ENCODE measurements at places on chromosomes 12 and 14.

- H3K36me3 ChIP-seq, result peaks cover 24% of the 10 kb centered on the region
- H3K4me1 ChIP-seq, result peaks cover 18% of the 10 kb centered on the region
- H3K27ac ChIP-seq, result no peak overlapping the region
- DNase-seq, result no peak
- no peaks in the 10 kb centered on the region for H3K27me3 ChIP-seq
Observed at GRCh38 chr14:92582706-92583452, 69.3 kb downstream of the RIN3 start.

DNA sequence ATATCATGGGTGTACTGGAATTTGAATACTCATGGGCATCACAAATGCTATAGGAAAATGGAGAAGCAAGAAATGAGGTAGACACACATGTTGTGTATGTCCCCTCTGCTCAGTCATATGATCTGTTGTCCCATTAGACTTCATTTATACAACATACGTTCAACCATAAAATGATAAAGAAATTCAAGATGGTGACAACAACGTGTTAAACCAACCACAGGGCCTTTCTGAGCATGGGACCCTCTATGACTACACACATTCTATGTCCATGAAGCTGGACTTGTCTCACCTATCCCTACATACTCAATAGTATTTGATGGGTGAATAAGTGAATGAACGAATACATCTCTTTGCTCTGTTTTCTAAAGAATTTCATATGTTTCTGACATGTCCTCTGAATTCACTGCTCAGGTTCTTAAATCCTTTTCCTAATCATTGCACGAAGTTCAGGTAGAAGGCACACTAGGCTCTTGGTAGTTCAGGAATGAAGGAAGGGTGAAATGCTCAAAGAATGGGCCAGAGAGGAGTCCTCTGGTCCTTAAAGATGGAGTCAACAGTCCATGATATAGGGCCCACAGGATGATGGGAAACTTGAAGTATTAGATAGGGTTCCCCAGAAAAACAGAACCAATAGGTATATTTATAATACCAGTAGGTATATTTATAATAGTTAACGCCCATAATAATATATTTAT, 105.7 kb upstream of the PPM1H start:
- H3K36me3 ChIP-seq, result no peaks in the 10 kb centered on the region
- no peak for DNase-seq
- H3K4me3 ChIP-seq, result no peak overlapping the region
- no peak overlapping the region for H3K27ac ChIP-seq

DNA sequence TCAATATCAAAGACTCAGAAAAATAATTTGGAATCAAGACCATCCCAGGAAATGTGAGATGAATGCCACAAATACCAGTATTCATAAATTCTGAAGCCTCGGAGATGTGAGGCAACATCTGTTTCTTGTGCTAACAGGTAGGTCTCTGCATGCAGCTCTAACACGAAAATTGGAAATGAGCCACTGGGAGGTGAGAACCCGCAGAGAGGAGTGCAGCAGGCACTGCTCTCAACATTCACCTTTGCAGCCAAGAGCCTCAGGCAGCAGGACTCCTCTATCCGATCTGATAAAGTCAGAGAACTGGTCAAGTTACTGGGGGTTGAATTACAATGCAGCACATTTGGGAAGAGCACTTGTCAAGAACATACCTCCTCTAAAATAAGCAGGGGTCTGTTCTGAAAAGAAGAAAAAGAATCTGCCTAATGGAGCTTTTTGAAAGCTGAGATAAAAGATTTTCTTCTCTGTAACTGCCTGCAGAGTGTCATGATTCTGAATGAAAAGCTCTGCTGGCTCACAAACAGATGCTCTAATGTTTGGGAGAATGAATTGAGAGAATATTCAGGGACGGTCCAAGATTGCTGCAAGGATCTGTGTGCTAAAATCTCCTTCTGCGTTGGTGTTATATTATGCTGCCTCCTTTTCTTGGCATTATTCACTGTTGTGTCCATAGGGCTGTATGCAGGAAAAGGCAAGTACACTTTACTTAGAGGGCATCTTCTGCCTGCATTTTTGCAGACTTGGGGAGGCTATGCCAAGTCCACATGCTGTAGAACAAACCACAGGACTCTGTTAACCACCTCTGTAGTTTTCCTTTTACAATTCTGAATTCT, 209.6 kb upstream of the KRR1 start:
- no peaks in the 10 kb centered on the region for H3K36me3 ChIP-seq
- H3K4me3 ChIP-seq, result no peak overlapping the region
- no peak overlapping the region for H3K27ac ChIP-seq

GRCh38 chr14:98594156-98594555, 677.8 kb downstream of the BCL11B start:
- H3K36me3 ChIP-seq, result no peaks in the 10 kb centered on the region
- no peak for DNase-seq
- no peak overlapping the region for H3K4me3 ChIP-seq

GRCh38 chr14:64049616-64050381, 197.0 kb downstream of the SYNE2 start:
- no peak overlapping the region for H3K4me3 ChIP-seq
- H3K36me3 ChIP-seq, result peaks cover 85% of the 10 kb centered on the region
- H3K4me1 ChIP-seq, result no peaks in the 10 kb centered on the region
- no peaks in the 10 kb centered on the region for H3K27me3 ChIP-seq
- H3K27ac ChIP-seq, result no peak overlapping the region
- no peak for DNase-seq

- no peak overlapping the region for H3K27ac ChIP-seq
- peak overlapping the region; percentile 80 for H3K4me3 ChIP-seq
- DNase-seq, result no peak
- no peaks in the 10 kb centered on the region for H3K36me3 ChIP-seq
Observed at GRCh38 chr14:96797582-96798349, 584 bp downstream of the VRK1 start.

DNA sequence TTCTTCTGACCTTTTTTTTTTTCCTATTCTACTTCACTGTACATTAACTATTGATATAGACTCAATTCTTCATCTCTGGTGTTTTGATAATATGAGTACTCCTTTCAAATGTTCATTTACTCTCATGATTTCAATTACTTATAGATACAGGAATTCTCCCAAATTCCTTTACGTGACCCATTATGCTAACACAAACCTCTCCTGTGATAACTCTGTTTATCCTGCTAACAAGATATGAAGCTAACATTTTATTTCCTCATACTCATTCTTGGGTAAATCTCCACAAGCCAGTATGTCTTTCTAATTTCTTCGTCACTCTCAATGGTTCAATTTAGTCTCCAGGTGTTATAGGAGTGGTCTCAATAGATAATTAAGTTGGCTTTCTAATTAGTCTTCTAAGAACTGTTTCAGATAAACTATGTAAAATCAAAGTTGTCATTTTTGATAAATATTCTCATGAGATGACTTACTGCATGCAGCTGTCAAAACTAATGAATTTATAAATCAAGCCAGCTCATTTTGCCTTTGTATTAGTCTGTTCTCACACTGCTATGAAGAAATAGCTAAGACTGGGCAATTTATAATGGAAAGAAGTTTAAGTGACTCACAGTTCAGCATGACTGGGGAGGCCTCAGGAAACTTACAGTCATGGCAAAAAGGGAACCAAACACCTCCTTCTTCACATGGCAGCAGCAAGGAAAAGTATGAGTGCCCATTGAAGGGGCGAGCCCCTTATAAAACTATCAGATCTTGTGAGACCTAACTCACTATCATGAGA, 130.6 kb upstream of the MYF6 start:
- DNase-seq, result no peak
- H3K4me1 ChIP-seq, result no peaks in the 10 kb centered on the region
- no peak overlapping the region for H3K27ac ChIP-seq
- H3K27me3 ChIP-seq, result no peaks in the 10 kb centered on the region
- no peak overlapping the region for H3K4me3 ChIP-seq

- no peak for DNase-seq
- no peak overlapping the region for H3K4me3 ChIP-seq
- no peak overlapping the region for H3K27ac ChIP-seq
- no peaks in the 10 kb centered on the region for H3K36me3 ChIP-seq
- no peaks in the 10 kb centered on the region for H3K27me3 ChIP-seq
Observed at GRCh38 chr12:92162079-92162478, 16.4 kb upstream of the BTG1 start.

GRCh38 chr12:56257491-56258067, 605 bp downstream of the ANKRD52 start:
- no peaks in the 10 kb centered on the region for H3K27me3 ChIP-seq
- H3K27ac ChIP-seq, result peak overlapping the region; percentile 91
- peaks cover 28% of the 10 kb centered on the region for H3K36me3 ChIP-seq
- H3K4me3 ChIP-seq, result peak overlapping the region; percentile 69

DNA sequence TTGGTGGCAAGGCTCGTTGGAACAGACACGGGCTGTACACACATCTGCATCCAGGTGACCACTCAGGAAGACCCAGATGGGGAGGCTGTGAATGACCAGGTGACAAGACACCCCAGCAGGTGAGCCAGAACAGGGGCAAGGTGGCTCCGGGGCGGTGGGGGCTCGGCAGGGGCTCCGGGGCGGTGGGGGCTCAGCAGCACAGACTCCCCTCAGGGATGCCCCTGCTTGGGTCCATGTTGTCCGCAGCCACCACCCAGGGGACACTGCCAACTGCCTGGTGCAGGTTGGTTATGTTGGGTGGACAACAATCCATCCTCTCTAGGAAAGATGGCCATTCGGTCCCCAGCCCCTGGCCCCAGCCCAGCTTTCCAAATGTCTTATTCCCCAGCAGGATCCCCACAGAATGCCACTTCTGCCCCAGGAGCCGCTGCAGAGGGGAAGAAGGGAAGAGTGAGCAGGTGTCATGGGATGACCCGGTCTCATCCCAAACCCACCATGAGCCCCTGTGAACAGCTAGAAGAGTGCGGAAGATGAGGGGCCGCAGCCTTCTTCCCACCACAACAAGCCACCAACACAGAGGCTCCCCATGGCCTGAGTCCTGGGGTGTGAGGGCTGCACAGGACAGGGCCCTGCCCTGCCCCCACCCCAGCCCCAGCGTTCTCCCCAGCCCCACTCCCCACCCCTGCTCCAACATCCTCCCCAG, 31.4 kb upstream of the C14orf180 start:
- H3K36me3 ChIP-seq, result no peaks in the 10 kb centered on the region
- DNase-seq, result no peak
- no peaks in the 10 kb centered on the region for H3K4me1 ChIP-seq
- no peak overlapping the region for H3K27ac ChIP-seq

DNA sequence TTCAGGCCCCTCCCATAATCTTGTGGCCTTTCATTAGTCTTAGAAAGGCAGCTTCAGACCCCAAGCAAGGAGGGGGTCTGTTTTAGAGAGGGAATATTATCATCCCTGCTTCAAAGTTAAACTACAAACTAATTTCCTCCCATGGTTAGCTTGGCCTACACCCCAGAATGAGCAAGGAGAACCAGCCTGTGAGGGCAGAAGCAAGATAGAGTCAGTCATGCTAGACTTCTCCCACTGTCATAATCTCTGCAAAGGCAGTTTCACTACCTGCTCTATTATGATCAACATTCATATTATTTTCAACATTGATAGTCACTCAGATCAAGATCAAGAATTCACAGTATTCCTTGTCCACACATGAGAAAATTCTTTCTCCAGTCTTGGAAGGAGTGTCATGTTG, 105.1 kb downstream of the GXYLT1 start:
- no peak overlapping the region for H3K4me3 ChIP-seq
- no peaks in the 10 kb centered on the region for H3K4me1 ChIP-seq
- H3K36me3 ChIP-seq, result no peaks in the 10 kb centered on the region
- H3K27ac ChIP-seq, result no peak overlapping the region

GRCh38 chr14:24363401-24363800, 4.6 kb upstream of the NFATC4 start:
- no peaks in the 10 kb centered on the region for H3K36me3 ChIP-seq
- H3K27ac ChIP-seq, result no peak overlapping the region

DNA sequence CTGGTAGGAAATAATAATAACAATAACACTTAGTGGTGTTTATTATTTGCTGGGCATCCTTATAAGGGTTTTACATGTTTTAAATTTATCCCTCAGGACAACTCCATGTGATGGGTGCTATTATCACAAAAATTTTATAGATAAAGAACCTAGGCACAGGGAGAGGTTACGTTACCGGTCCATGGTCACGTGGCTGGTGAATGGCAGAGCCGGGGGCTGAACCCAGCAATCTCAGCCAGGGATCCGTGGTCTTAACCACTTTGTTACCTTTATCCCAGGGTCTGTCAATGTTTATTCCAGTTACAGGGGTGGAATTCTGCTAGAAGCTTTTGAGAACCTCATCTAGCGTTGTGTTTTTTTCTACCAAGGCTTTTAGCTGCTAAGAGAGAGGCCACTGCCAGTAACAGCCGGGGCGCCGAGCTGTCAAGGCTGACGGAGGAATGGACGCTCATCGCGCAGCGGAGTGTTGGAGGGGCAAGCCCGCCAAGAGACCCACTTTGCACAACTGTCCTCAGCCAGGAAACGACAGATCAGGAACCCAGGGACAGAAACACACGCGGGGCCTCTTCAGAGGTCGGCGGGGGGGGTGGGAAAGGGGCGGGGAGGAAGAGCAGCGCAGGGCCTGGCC, 418 bp downstream of the AMN1 start:
- peak overlapping the region; percentile 62 for H3K4me3 ChIP-seq
- H3K4me1 ChIP-seq, result peaks cover 12% of the 10 kb centered on the region
- DNase-seq, result no peak
- no peaks in the 10 kb centered on the region for H3K27me3 ChIP-seq

DNA sequence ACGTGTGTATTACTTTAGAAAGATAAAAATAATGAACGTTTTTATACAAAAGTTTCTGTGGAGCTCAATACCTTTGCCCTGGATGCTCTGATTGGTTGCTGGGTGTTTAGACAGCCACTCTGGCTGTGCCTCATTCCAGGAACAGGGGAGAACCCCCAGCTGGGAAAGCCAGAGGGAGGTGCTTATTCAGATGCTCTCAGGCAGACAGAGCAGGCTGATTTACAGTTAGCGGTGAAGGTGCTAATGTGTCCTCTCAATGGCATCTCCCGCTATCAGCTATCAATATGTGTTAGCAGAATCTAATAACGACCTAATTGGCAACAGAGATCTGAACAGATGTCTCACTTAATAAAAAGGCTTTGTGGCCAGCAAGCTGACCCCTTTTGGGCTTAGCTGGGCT, 402.3 kb downstream of the NUAK1 start:
- no peaks in the 10 kb centered on the region for H3K36me3 ChIP-seq
- H3K4me3 ChIP-seq, result no peak overlapping the region
- H3K4me1 ChIP-seq, result peaks cover 7% of the 10 kb centered on the region
- no peak for DNase-seq

GRCh38 chr12:29741342-29742241, 42.1 kb downstream of the TMTC1 start:
- no peak for DNase-seq
- no peaks in the 10 kb centered on the region for H3K4me1 ChIP-seq
- peak overlapping the region; percentile 84 for H3K27ac ChIP-seq
- no peaks in the 10 kb centered on the region for H3K27me3 ChIP-seq
- no peak overlapping the region for H3K4me3 ChIP-seq
- no peaks in the 10 kb centered on the region for H3K36me3 ChIP-seq

GRCh38 chr12:42957136-42957535, 367.6 kb upstream of the PRICKLE1 start:
- peaks cover 4% of the 10 kb centered on the region for H3K4me1 ChIP-seq
- H3K27ac ChIP-seq, result no peak overlapping the region
- DNase-seq, result no peak
- H3K36me3 ChIP-seq, result no peaks in the 10 kb centered on the region
- H3K27me3 ChIP-seq, result no peaks in the 10 kb centered on the region
